Cerebellum (tissue), 4 donors: ENCODE measurements at places on chromosomes 2 and 18. TPM values are rescaled to one million over a fixed set of nuclear protein-coding genes. Genes with fewer than 3 reads are reported as not detected.

GREB1 gene
- 34.0 TPM for total RNA-seq

PDCD1 gene
- not detected for total RNA-seq

PAX8 gene
- not detected for total RNA-seq

DYNC2LI1 gene
- 43.4 TPM for total RNA-seq

RPRM gene
- 7.0 TPM for total RNA-seq

SULT1C4 gene
- 20.7 TPM for total RNA-seq

TSHZ1 gene
- total RNA-seq: 14.4 TPM

SP9 gene
- total RNA-seq: 0.09 TPM

RFTN2 gene
- total RNA-seq: 50.2 TPM

ITPRIPL1 gene
- total RNA-seq: 4.9 TPM

SH3BP4 gene
- 19.7 TPM for total RNA-seq

ACAA2 gene
- total RNA-seq: 24.6 TPM

C2orf92 gene
- total RNA-seq: 15.7 TPM

SOCS6 gene
- 34.0 TPM for total RNA-seq

DCDC2C gene
- total RNA-seq: not detected
